ENCODE measurements at places on chromosomes 6 and 20. TPM values are rescaled to one million over a fixed set of nuclear protein-coding genes. Genes with fewer than 3 reads are reported as not detected.

GRCh38 chr20:59575216-59575615 is 29.1 kb upstream of the PHACTR3 start:
- no peaks in the 10 kb centered on the region for H3K27me3 ChIP-seq
- peaks cover 22% of the 10 kb centered on the region for H3K4me1 ChIP-seq
- no peak overlapping the region for H3K27ac ChIP-seq
- H3K4me3 ChIP-seq = no peak overlapping the region
- DNase-seq = no peak
- H3K36me3 ChIP-seq = no peaks in the 10 kb centered on the region

DNA sequence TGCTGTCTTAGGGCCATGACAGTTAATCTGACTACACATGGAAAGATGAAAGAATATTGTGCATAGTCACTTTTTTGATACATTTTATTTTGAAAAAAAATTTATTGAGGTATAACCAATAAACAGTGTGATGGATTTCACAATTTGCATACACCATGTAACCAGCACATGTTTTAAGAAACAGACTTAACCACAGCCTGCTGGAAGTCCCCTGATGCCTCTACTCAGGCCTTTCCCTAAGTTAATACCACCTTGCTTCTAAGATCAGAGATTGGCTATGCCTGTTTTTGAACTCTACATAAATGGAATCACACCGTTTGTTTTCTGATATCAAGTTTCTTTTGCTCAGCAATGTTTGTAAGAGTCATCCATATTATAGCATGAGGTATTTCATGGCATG is 136.3 kb downstream of the CFAP61 start:
- DNase-seq = no peak
- H3K27ac ChIP-seq = no peak overlapping the region
- H3K27me3 ChIP-seq = no peaks in the 10 kb centered on the region
- H3K36me3 ChIP-seq = no peaks in the 10 kb centered on the region
- H3K4me3 ChIP-seq = no peak overlapping the region
- no peaks in the 10 kb centered on the region for H3K4me1 ChIP-seq

- no peak overlapping the region for H3K27ac ChIP-seq
- H3K4me1 ChIP-seq = no peaks in the 10 kb centered on the region
- no peak for DNase-seq
- no peaks in the 10 kb centered on the region for H3K27me3 ChIP-seq
- H3K4me3 ChIP-seq = no peak overlapping the region
Measured at GRCh38 chr6:155426408-155426945, 29.2 kb downstream of the NOX3 start.

DNA sequence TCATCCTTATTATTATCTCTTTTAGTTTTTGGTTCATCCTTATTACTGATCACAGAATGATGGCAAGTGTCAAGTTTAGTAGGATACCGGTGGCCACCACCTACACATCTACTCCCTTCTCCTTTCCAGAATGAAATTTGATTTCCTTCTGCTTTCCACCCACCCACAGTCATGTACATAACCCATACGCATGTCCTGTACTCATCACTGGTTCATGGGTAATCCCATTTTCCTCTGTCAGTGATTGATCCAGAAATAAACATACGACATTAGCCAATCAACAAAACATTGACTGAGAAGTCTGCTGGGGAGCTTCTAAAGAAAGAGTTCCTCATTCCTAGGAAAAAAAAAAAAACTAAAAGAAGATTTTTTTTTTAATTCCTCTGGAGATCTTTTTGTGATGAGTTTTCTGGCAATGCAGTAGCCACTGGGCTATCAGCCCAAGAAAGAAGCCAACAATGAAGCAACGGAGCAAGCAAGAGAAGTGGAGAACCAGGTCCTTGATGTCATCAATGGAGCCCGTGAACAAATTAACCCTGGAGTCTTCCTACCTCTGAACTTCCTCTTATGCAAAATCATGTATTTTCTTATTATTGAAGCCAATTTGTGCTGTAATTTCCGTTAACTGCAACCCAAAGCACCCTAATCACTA is 127.8 kb downstream of the TASP1 start:
- H3K4me3 ChIP-seq = no peak overlapping the region
- no peak overlapping the region for H3K27ac ChIP-seq
- DNase-seq = no peak
- no peaks in the 10 kb centered on the region for H3K4me1 ChIP-seq

- peaks cover 8% of the 10 kb centered on the region for H3K4me1 ChIP-seq
- H3K36me3 ChIP-seq = peaks cover 26% of the 10 kb centered on the region
- peak; percentile 30 for DNase-seq
- no peak overlapping the region for H3K27ac ChIP-seq
- no peak overlapping the region for H3K4me3 ChIP-seq
- H3K27me3 ChIP-seq = no peaks in the 10 kb centered on the region
Measured at GRCh38 chr6:13297391-13297790, 30.9 kb downstream of the TBC1D7 start.

- H3K27ac ChIP-seq = no peak overlapping the region
- no peaks in the 10 kb centered on the region for H3K27me3 ChIP-seq
- no peaks in the 10 kb centered on the region for H3K4me1 ChIP-seq
Measured at GRCh38 chr6:145882121-145882531, 67.5 kb upstream of the FBXO30 start.

GRCh38 chr6:34951731-34952130 is 62.7 kb downstream of the ANKS1A start:
- H3K4me1 ChIP-seq = peaks cover 29% of the 10 kb centered on the region
- DNase-seq = no peak
- H3K27me3 ChIP-seq = no peaks in the 10 kb centered on the region
- H3K36me3 ChIP-seq = no peaks in the 10 kb centered on the region

DNA sequence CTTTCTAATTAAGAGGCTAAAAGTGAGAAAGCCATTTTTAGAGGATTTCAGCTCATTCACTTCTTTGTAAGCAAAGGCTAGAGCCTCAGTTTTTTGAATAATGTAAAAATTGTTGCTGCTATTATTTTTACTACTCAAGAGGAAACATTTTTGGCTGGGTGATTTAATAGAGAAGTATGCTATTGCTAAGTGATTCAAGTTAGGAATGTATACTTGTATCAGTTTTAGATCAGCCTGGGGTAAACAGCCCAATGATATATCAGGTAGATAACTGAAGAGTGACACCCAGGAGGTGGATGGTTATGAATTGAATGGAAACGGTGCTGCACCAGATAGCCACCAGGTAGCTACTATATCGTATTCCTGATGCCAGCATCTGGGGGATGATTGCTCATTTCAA is 9.2 kb downstream of the QKI start:
- H3K4me1 ChIP-seq = no peaks in the 10 kb centered on the region
- H3K36me3 ChIP-seq = no peaks in the 10 kb centered on the region
- peak overlapping the region; percentile 100 for H3K27ac ChIP-seq
- H3K27me3 ChIP-seq = no peaks in the 10 kb centered on the region
- H3K4me3 ChIP-seq = peak overlapping the region; percentile 0
- DNase-seq = no peak

HCK gene
- total RNA-seq = 9.2 TPM

TNF gene
- not detected for total RNA-seq
